ENCODE measurements at places on chromosomes 16 and 17. TPM values are rescaled to one million over a fixed set of nuclear protein-coding genes. Genes with fewer than 3 reads are reported as not detected.

The RHBDL1 gene
- 1.6 TPM for total RNA-seq

The PLCG2 gene
- total RNA-seq = 0.09 TPM

The SYNGR3 gene
- 1.4 TPM for total RNA-seq

The CWC25 gene
- total RNA-seq = 10.4 TPM

The TRIM37 gene
- 45.5 TPM for total RNA-seq

The METRNL gene
- 77.4 TPM for total RNA-seq

Measured in fibroblast of the aortic adventitia (primary cell).